ENCODE measurements at places on chromosomes 4 and X.

GRCh38 chrX:68694435-68695205 lies 47.2 kb downstream of the STARD8 start:
- H3K4me3 ChIP-seq: peak overlapping the region; percentile 47
- peaks cover 4% of the 10 kb centered on the region for H3K4me1 ChIP-seq
- no peak for DNase-seq
- H3K36me3 ChIP-seq: no peaks in the 10 kb centered on the region
- no peak overlapping the region for H3K27ac ChIP-seq

GRCh38 chr4:70706516-70706915 lies 15.2 kb upstream of the RUFY3 start:
- H3K27me3 ChIP-seq: no peaks in the 10 kb centered on the region
- H3K36me3 ChIP-seq: no peaks in the 10 kb centered on the region
- H3K27ac ChIP-seq: no peak overlapping the region
- no peak overlapping the region for H3K4me3 ChIP-seq
- no peak for DNase-seq

DNA sequence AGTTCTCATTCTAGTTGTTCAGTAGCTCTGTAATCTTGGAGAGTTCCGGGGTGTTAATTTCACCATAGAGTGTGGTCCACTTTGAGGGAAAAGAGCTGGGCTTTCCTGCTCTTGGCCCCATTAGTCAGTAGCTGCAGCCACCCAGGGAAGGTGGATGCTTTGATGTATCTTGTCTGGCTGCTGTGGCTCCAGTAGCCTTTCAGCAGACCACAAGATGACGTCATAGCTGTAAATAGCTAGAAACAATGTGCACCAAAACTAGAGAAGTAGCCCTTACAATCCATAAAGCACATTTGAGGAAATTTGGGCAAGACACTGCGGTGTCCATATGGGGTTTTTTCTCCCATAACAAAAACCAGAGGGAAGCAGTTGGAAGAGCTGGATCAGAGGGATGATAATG lies 32.9 kb upstream of the PRPS2 start:
- no peaks in the 10 kb centered on the region for H3K36me3 ChIP-seq
- no peak for DNase-seq
- H3K4me1 ChIP-seq: no peaks in the 10 kb centered on the region
- H3K27ac ChIP-seq: no peak overlapping the region

DNA sequence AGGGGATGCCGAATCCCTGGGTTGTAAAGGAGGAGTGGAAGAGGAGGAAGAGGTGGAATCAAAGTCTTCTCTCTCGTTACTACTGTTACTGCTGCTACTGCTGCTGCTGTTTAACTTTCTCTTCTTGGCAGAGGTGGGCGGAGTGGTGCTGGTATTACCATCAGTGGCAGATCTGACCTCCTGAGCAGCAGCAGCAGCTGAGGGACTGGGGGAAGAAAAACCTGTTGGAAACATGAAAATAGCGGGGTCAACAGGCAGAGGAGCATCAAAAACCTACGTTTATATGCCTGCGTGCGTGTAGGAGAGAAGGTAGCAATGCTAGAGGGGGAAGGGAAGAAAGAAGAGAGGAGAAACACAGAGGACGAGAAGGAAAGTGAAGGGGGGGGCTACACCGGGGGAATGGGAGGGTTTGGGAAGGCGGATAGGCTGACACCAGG lies 339 bp downstream of the CUL4B start:
- H3K36me3 ChIP-seq: no peaks in the 10 kb centered on the region
- peak overlapping the region; percentile 77 for H3K27ac ChIP-seq
- no peaks in the 10 kb centered on the region for H3K27me3 ChIP-seq

DNA sequence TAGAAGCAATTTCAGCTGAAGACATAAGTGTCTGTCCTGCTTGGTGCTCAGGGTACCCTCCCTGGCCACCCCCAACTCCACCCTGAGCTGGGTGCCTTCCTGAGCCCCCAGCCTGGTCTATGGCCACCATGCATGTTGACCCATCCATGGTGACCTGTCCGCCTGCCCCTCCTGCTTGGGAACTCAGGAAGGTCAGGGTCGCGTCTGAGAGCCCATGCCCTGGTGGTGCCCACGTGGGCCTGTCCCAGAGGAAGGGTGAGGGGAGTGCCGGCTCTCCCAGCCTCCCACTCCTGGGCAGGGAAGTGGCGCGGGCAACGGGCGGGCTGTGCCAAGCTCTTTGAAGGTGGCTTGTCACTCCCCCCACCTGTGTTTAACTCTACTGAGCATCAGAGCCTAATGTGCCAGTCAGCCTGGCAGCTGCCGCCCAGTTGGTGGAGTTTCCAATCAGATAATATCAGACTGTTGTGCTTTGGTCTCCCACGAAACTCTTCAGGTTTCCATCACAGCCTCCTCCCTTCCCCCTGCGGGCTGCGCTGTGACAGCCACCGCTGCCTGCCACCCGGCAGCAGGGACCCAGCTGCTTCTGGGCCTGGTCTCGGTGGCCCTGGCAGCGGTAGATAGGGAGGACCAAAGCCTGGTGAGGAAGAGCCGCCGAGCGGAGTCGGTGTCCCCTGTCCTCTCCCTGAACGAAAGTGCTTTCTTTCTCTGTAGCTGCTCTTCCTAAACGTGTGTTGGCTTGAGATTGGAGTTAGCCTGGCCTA lies 4.8 kb downstream of the SH3BP2 start:
- no peak for DNase-seq
- H3K36me3 ChIP-seq: no peaks in the 10 kb centered on the region
- no peaks in the 10 kb centered on the region for H3K27me3 ChIP-seq
- H3K4me1 ChIP-seq: no peaks in the 10 kb centered on the region
- H3K27ac ChIP-seq: no peak overlapping the region
- no peak overlapping the region for H3K4me3 ChIP-seq

GRCh38 chr4:25028851-25029250 lies 1.9 kb downstream of the LGI2 start:
- H3K4me3 ChIP-seq: no peak overlapping the region
- peaks cover 34% of the 10 kb centered on the region for H3K27me3 ChIP-seq
- H3K27ac ChIP-seq: no peak overlapping the region

- no peaks in the 10 kb centered on the region for H3K36me3 ChIP-seq
- no peaks in the 10 kb centered on the region for H3K27me3 ChIP-seq
- no peaks in the 10 kb centered on the region for H3K4me1 ChIP-seq
- DNase-seq: no peak
- no peak overlapping the region for H3K27ac ChIP-seq
- no peak overlapping the region for H3K4me3 ChIP-seq
These were observed 283.6 kb downstream of the GALNTL6 start for GRCh38 chr4:172096786-172097185.

- no peak for DNase-seq
- no peaks in the 10 kb centered on the region for H3K27me3 ChIP-seq
- no peaks in the 10 kb centered on the region for H3K4me1 ChIP-seq
- H3K36me3 ChIP-seq: no peaks in the 10 kb centered on the region
- no peak overlapping the region for H3K27ac ChIP-seq
- no peak overlapping the region for H3K4me3 ChIP-seq
These were observed 368.1 kb downstream of the EPHA5 start for GRCh38 chr4:65302145-65302544.

DNA sequence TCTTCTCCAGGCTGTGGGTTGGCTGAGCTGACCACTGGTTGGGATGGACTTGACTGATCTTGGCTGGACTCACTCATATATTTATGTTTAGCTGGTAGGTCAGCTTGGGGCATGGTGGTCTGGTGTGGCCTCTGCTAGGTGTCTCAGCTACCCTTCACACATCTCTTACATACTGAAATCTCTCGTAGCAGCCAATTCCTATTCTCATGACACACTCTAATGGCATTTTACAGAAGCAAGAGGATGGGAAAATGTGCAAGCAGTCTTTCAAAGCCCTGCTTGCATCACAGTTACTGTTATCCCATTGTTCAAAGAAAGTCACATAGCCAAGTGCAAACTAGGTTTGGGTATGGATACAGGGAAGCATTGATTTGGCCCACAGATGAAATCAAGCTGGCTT lies 55.5 kb upstream of the PCDH18 start:
- no peaks in the 10 kb centered on the region for H3K27me3 ChIP-seq
- H3K36me3 ChIP-seq: no peaks in the 10 kb centered on the region
- no peaks in the 10 kb centered on the region for H3K4me1 ChIP-seq
- no peak for DNase-seq
- no peak overlapping the region for H3K27ac ChIP-seq
- no peak overlapping the region for H3K4me3 ChIP-seq

- H3K27ac ChIP-seq: no peak overlapping the region
- H3K27me3 ChIP-seq: no peaks in the 10 kb centered on the region
- DNase-seq: no peak
These were observed 90.1 kb downstream of the SH3BGRL start for GRCh38 chrX:81291996-81292395.

GRCh38 chr4:151721466-151721865 lies 39.3 kb downstream of the GATB start:
- no peak for DNase-seq
- H3K36me3 ChIP-seq: no peaks in the 10 kb centered on the region
- H3K4me3 ChIP-seq: no peak overlapping the region
- H3K27me3 ChIP-seq: no peaks in the 10 kb centered on the region

GRCh38 chr4:106261980-106262379 lies 54.0 kb downstream of the TBCK start:
- no peak overlapping the region for H3K27ac ChIP-seq
- DNase-seq: no peak
- no peaks in the 10 kb centered on the region for H3K4me1 ChIP-seq
- H3K27me3 ChIP-seq: no peaks in the 10 kb centered on the region

- H3K27ac ChIP-seq: peak overlapping the region; percentile 21
- H3K36me3 ChIP-seq: no peaks in the 10 kb centered on the region
- DNase-seq: no peak
- no peaks in the 10 kb centered on the region for H3K4me1 ChIP-seq
These were observed 204.6 kb downstream of the TENM3 start for GRCh38 chr4:182447767-182448280.

DNA sequence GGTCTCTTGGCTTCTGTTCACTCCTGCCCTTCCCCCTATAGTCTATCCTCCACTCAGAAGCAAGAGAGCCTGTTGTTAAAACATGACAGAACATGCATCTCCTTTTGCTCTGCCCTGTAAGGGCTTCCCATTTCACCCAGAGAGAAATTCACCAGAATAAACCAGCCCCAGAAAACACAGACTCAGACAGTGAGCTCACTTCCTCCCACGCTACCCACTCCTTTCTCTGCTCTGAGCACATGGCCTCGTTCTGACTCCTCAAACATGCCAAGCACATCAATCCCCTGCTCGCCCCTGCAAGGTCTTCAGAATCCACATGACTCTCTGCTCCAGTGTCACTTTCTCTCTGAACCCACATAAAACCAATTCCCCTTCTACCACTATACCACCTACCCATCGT lies 50.4 kb downstream of the MID1 start:
- no peak overlapping the region for H3K4me3 ChIP-seq
- H3K4me1 ChIP-seq: no peaks in the 10 kb centered on the region
- no peak for DNase-seq

GRCh38 chr4:185128272-185129119 lies 14.6 kb upstream of the SLC25A4 start:
- H3K4me1 ChIP-seq: peaks cover 7% of the 10 kb centered on the region
- peak overlapping the region; percentile 55 for H3K4me3 ChIP-seq
- no peaks in the 10 kb centered on the region for H3K36me3 ChIP-seq
- peaks cover 1% of the 10 kb centered on the region for H3K27me3 ChIP-seq

DNA sequence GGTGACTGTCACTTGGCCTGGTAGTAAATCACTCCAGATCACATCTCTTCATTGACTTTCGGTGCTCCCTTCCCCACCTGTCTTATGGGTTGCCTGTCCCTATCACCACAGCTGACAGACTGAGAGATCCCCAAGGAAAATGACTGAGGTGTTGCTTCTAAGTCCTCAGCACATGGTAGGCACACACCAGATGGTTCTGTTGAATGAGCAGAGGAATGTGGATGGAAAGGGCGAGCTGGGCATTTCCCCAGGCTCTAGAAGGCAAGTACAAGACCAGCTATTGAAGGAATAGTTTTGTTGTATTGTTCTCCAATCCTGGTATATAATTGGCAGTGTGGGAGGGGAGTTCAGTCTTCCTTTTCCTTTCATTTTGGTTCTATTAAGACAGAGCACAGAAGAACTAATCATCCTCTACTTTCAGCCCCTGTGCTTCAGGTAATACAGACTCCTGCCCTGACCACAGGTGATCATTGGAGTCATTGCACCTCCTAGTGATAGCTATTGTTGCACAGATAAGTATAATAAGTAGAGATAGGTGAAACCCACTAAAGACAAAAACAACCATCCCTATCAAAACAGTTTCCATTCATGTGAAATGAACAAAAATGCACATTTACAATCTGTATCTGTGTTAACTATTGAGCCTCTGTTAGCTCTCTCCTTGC lies 158.6 kb downstream of the TRAM1L1 start:
- peaks cover 5% of the 10 kb centered on the region for H3K4me1 ChIP-seq
- H3K4me3 ChIP-seq: no peak overlapping the region
- no peak overlapping the region for H3K27ac ChIP-seq
- no peaks in the 10 kb centered on the region for H3K36me3 ChIP-seq

DNA sequence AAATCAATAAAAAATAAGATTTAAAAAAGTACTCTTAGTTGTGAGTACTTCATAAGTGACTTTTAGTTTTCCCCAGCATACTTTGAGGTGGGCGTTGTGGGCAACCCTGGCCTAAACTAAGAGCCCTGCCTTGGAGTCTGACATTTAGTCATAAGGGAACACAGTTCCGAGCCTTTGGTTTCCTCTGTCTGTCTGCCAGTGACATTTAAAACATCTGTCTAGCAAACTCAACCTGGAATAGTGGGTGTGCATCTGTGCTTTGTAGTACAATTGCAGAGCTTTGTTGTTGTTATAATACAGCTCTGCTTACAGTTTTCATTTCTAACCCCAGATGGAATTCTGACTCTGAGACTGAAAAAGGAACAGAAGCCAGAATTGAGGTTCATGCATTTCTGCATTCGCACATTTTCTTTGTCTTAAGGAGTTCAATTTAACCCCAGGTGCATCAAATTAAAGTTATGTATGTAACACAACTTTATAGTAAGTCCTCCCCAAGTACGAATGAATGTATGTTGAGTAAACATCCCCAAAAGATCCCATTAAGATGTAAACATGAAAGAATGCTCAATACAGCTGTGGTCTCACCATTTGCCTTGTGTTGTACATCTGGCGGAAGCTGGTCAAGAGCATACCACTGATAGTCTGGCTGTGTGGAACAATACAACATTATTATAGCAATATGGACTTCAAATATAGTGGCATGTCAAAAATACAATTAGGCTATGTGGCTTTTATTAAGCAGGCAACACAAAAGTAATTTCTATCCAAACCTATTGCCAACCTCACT lies 25.9 kb downstream of the TNIP3 start:
- H3K4me1 ChIP-seq: no peaks in the 10 kb centered on the region
- H3K27me3 ChIP-seq: no peaks in the 10 kb centered on the region
- no peak for DNase-seq
- H3K36me3 ChIP-seq: no peaks in the 10 kb centered on the region

DNA sequence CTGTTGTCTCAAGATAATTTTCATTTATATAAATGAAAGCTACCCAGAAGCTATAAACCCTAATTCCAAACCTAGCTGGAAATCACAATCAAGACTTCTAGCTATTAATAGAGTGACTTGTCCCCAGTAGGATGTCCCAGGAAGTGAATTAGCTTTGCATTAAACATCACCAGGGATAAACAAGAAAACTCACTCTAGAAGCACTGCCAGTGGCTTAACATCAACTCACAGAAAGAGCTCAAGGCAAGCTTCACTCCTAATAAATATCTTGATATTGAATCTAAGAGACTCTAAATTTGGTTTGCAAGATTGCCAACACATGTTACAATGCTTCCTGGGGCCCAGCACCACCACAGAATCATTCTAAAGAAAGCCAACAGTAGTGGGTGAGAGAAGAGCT lies 468.7 kb upstream of the FAM241A start:
- H3K27me3 ChIP-seq: no peaks in the 10 kb centered on the region
- H3K27ac ChIP-seq: no peak overlapping the region

- H3K27me3 ChIP-seq: no peaks in the 10 kb centered on the region
- H3K4me1 ChIP-seq: peaks cover 4% of the 10 kb centered on the region
- no peak for DNase-seq
- peaks cover 37% of the 10 kb centered on the region for H3K36me3 ChIP-seq
- H3K4me3 ChIP-seq: no peak overlapping the region
These were observed 159.6 kb downstream of the PTTG2 start for GRCh38 chr4:38119668-38120385.
